Activated CD8-positive, alpha-beta memory T cell treated with anti-CD3 and anti-CD28 coated beads for 24 hours (primary cell): ENCODE measurements at places on chromosomes 1 and 21.
A peak's percentile ranks its signal among the peaks of the same experiment; 100 is the strongest.

DNA sequence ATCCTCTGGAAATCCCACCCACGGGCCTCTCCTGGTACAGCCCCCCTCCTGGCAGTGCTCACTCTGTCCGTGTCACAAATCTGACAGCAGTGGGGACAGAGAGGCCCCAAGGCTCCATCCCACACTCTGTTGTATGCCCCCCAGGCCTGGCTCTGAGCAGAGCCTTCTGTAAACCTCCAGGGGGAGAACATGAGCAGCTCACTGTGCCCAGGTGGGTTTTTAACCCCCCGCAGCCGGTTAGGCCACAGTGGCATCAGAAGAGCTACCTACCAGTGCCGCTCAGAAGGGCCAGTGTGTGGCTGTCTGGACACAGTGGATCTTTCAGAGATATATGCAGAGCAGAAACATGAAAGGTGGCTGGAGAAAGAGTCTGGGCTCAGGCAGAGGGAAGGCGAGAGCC is 12.0 kb upstream of the GPR153 start:
- no peak for DNase-seq

GRCh38 chr1:211639475-211640300 is 35.7 kb downstream of the NEK2 start:
- peak; percentile 37 for DNase-seq

DNA sequence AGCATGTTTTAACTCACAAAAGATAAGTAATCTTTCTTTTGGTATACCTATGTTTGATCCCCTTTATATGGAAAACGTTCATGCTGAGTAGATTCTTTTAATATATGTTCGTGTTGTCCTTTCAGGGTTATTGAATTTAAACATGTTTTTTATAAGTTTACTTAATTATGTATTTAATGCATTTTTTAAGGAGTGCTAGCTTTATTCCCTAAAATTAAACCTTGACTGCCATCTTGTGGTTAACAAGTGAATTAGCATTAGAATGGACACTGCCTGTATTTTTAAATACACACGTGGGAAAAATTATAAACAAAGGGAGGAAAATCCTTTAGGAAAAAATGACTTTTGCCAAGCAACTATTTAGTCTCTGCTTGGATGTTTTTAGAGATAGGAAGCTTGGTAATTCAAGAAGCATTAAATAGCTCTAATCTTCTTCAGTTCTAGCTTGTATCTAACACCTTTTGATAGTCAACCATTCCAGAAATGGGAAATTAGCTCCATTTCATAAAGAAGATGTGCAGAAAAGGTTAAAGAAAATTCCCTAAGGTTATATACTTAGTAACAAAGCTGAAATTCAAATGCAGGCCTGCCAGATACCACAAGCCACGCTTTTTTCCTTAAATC is 43.0 kb downstream of the UBE2U start:
- no peak for DNase-seq

- DNase-seq: no peak
Measured at GRCh38 chr1:230330157-230330556, 96.0 kb downstream of the PGBD5 start.

DNA sequence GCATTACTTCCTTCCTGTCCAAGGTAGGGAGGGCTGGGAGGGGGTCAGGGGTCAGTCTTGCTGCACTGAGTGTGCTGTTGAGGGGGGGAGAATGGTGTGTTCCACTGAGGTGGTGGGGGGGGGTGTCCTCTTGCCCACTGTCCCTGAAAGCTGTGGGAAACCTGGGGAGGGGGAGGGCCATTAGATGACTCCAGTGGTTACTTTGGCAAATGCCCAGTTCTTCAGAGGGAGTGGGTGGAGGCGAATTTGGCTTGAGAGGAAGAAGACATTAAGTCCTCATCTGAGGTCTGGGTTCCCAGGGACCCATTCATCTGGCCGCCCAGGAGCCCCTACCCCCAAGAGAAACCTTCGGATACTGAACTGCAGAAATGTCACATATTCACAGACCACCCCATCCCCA is 36.2 kb downstream of the MEF2D start:
- DNase-seq: no peak

- no peak for DNase-seq
Measured at GRCh38 chr1:110166861-110167260, 16.6 kb downstream of the SLC6A17 start.

GRCh38 chr21:35565204-35565611 is 495.1 kb downstream of the SETD4 start:
- DNase-seq: no peak

GRCh38 chr1:94514095-94514727 is 27.3 kb downstream of the F3 start:
- no peak for DNase-seq

DNA sequence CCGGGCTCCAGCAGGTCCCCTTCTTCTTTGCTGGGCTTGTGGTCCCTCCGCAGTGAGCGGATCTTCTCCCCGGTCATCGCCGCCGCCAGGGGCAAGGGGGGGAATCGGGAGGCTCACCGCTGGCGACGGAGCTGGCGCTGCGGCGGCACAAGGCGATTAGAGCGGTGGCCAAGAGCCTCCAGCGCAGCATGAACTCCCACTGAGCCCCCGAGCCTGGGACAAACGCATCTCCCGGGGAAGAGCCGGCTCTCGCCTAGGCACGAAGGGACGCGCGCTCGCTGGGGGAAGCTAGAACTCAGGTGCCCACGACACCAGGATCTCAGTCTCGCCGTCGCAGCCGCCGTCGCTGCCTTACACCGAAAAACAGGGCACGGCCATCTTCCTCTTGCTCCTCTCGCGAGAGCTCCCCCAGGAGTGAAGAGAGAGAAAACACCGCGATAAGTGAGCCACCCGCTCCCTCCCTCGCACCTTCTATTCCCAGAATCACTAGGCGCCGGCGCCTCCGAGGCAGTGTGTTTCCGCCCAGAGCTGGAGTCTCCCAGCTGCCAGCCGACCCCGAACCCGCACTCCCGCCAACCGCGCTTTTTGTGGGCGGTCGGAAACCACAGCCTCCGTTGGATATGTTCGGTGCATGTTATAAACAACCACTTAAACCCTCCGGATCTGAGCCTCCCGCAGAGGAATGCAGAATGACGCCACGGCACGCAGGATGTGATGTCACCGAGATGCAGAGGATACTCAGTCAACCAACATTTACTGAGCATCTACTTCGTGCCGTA is at the start of gene ANKRD13C:
ANKRD13C (minus strand) TSS at position 391 of the 779 bp plus-strand sequence; CDS start at position 77, 314 bp downstream.
- peak; percentile 96 for DNase-seq

GRCh38 chr1:29523136-29523535 is 286.8 kb downstream of the PTPRU start:
- peak; percentile 21 for DNase-seq

DNA sequence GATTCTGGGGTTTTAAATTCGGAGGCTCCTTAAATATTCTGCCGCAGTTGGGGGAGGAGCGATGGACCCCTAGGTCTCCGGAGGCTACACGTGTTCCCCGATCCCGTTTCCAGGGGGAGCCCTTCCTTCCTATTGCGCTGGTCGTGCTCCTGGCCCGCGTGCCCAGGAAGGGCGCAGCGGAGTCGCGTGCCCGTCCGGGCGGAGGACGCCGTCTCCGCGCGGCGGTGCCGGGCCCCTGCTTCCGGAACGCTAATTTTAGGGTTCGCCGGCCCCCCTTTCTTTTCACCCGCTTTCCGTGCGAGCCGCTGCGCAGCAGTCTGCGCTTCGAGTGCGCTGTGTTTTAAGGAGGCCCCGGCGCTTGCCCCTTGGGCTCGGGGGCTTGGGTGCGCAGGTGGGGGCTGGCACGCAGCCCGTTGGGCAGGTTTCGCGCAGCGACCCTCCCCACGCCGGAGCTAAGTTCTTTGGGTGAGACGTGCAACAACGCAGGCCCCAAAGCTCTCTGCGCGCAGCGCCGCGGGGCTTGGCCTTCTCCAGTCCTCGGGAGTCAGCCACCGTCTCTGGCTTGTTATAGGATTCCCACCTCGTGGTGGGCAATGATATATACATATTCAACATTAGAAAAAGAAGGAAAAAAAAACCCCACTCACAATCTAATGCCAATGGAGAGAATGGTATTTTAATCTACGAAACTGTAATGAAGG is 43.5 kb upstream of the DNAJC6 start:
- DNase-seq: peak; percentile 73

DNA sequence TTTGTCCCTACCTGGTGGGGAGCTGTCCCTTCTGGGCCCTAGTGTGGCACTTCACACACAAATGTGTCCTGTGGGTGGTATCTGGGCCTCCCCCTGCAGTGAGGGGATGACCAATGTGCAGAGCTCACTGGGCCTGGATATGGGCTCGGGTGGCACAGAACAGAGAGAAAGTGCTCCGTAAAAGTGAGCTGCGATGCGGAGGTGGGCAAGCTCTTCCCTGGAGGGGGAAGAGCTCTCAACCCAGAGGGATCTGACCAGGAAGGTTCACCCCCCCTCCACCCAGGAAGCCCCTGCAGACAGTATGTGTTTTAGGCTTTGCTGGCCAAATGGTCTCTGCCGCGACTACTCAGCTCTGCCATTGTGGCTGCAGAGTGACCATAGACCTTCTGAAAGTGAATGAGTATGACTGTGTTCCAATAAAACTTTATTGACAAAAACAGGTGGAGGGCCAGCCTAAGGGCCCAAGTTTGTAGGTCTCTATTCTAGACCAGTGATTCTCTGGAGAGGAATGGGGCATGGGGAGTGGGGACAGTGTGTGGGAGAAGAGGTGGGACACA is 8.6 kb upstream of the ITGB2 start:
- no peak for DNase-seq

- no peak for DNase-seq
Measured at GRCh38 chr1:219555031-219555692, 57.7 kb downstream of the ZC3H11B start.

DNA sequence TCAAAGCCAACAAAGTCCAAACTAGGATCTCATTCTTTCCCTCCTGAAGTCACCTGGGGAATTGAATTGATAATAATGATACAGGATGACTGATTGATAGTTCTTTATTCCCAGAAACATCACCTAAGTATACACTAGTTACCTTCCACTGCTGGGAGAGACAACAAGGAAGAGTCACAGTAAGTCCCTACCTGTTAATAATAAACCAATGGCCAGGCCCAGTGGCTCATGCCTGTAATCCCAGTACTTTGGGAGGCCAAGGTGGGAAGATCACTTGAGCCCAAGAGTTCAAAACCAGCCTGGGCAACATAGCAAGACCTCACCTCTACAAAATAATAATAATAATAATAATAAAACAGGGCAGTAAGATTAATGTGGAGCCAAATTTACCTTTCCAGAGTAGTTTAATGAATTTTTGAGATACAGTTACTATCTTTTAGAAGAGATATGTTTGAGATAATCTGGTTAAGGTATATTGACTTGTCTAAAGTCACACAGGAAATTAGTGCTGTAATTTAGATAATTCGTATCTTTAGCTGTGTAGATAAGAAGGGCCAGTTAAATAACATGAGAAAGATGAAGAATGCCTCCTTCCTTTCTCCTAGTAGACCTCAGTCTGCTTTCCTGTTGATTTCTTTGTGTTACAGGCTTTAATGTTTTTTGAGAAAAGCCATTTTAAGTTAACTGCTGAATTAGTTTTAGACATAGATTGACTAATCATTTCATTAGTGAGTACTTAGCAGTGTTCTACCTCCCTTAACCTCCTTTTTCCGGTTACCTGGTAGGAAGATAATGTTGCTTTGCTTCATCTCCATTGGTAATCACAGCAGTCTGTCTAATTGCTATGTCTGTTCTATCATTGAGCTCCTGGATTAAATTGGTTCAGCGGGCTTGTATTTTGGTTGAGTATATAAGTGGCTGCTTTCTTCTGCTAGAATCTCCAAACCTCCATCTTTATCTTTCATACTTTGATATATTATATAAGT is 22.0 kb downstream of the SMAP2 start:
- no peak for DNase-seq

DNA sequence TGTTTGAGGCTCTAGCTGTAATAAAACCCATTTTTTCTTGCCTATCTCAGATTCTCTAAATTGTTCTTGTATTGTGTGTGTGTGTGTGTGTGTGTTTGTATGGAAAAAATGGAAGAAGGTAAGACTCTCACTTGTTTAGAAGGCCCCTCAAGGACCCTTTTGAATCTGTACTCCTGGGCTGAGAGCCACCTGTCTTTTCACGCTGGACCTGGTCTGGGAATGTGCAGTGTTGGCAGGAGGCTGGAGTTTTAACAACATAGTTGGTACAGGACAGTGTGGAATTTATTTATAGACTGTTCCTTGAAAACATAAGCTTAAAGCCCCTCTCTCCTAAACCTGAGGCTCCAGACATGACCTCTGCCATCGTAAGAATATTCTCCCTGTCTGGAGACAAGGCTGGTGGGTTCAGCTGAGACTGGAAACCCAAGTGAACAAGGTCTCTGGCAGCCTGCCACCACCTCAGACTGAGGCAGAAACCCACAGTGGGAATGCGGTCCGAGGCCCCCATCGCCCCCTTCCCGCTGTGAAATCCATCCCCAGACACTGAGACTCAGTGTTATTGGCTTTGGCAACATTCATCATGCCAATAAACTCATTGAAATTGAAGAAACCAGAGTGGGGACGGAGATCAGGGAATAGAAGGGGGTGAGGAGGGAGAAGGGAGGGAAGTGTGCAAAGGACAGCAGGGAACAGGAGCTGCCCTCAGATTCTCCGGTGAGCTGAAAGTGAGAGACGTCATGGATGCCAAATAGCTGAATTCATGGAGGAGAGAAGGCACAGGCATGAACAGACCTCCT is 24.6 kb upstream of the PLXNA2 start:
- no peak for DNase-seq

GRCh38 chr21:40595806-40596205 is 251.2 kb downstream of the DSCAM start:
- no peak for DNase-seq

DNA sequence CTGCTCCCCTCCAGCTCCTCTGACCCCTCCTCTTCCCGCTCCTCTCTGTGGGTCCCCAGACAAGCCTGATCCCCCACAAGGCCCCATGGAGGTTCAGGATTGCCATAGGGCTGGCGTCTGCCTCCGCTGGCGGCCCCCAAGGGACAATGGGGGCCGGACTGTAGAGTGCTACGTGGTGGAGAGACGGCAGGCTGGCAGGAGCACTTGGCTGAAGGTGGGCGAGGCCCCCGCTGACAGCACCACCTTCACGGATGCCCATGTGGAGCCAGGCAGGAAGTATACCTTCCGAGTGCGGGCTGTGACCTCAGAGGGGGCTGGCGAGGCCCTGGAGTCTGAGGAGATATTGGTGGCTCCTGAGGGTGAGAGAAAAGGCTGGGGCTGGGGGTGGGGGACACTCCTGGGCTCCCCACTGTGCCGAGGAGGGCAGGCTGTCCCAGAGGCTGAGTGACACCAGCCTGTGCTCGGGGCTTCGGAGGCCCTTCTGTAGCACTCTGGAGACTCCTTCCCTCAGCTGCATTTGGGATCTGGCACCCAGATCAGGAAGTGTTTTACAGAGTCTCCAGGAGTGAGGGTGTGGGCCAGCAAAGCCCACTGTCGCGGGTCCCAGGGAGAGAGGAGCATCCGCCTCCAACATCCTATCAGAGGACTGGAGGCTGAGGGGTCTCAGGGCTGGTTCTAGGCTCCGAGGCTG is 25.9 kb downstream of the IGFN1 start:
- peak; percentile 33 for DNase-seq

- no peak for DNase-seq
Measured at GRCh38 chr21:21114461-21114860, 116.3 kb downstream of the NCAM2 start.
